ENCODE measurements at places on chromosomes 7 and 10.

DNA sequence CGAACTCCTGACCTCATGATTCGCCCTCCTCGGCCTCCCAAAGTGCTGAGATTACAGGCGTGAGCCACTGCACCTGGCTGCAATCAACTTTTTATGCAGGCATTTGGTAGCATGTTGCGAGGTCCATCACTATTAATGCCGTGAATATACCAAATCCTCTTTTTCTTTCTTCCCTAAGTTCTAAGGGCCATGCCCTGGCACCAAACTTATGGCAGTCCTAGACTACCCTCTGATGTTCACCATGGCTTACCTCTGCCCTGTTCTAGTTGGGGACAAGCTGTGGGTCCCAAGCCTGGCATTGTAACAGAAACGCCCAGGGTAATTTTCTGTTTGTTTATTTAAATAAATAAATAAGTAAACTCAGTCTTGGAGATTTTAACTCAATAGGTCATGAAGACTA is 13.3 kb downstream of the PRSS2 start:
- no peak for DNase-seq

DNA sequence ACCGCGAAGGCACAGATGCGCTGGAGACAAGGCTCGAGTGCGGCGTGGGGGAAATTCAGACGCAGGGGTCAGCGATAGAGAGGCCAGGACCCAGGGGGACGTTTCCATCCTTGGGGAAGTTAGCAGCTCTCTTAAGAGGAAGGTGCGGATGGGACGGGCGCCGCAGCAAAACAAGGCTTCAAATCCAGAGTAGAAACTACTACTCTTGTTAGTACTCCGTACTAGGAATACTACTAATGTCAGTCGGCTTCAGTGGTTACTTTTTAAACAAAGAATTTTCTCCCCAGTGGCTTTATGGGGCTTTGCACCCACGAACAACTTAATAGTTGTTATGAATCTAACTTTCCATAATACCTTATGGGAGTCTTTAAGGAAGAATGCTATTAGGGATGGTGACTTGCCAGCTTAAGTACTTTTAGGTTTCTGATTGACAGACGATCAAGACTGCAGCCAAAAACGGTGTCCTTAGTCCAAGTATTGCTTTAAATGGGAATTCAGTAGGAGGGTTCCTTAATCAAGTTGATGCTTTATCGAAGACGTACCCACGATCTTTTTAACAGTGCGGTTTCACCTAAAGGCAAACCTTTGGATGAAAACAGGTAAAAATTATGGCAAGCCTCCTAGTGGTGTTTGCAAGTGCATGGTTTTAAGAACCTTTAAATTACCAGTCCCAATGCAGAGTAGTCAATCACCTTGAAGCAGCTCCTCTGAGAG is 812 bp upstream of the IDE start:
- peak; percentile 57 for DNase-seq

DNA sequence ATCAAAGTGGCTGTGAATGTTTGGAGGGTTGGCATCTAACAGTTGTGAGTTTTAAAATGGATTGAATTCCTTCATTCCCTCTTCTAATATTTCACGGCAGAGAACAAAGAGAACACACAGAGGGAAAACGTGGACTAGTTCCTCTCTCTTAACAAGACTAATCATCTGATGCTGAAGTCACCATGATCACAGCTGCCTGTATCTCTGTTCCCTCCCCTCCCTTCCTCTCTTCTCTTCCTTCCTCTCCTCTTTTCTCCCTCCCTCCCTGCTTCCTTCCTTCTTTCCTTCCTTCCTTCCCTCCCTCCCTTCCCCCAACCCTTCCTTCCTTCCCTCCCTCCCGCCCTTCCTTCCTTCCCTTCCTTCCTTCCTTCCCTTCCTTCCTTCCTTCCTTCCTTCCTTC is 10.0 kb upstream of the GJD4 start:
- DNase-seq = no peak

DNA sequence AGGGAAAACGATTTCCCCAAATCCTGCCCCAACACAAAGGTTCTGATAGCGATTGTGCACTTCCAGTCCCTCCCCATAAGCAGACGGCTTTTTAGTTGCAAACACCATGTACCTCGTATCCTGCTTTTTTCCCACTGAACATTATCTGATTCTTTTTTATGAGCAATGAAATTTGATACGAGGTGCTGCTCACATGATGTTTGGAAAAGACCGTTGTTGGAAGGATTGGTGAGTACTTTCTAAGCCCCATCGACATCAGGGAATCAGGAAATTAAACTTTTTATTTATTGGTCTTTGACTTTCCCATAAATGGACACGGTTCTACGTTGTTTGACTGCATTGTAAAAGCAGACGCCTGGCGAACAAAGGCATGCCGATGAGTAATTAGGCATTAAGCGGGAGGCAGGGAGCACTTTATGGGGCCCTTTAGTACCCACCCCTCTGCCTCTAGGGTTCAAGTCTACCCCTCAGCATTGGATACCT is 49.4 kb downstream of the TEX36 start:
- peak; percentile 11 for DNase-seq
